Activated T-cell treated with anti-CD3 and anti-CD28 coated beads, Interleukin-2, amount 50 U/mL, for 1 hour (primary cell): ENCODE measurements at places on chromosomes 16 and 17.

DNA sequence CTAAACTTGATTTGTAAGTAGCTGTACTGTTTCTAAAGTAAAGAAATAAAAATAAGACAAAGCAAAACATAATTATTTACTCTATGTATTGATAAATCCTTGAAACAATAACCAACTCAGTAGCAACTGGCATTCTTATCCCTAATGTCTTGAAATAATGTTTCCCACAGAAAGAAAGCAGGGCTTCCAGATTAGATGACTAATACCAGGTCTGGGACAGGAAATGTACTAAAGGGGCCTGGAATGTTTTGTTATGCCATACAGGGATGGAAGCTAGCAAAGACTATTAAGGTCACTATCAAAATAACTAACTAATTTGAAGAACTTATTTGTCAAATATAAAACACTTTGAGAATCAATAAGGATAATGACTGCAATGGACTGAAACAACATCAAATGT lies 82.1 kb downstream of the CFDP1 start:
- DNase-seq = no peak

- DNase-seq = no peak
Measured at GRCh38 chr16:704047-704446, 1.6 kb downstream of the FBXL16 start.

DNA sequence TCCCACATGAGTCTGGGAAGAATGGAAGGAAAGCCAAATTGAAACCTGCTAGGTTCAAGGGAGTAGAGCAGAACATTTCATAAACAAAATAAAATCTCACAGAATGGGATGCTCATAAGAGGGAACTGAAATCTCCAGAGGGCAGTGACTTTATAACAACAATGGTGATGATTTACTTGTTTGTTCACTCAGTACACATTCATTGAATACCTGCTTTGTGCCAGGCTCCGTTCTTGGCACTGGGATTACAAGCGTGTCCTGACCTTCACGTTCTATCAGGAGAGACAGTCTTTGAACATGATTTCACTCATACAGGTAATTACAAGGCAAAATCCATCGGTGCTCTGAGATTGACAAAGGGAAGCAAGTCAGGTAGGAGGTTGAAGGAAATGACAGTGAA lies 356.3 kb downstream of the HAPSTR1 start:
- DNase-seq = no peak

- DNase-seq = no peak
Measured at GRCh38 chr16:87108278-87108677, 208.9 kb downstream of the C16orf95 start.

GRCh38 chr16:64312980-64313379 lies 808.9 kb downstream of the CDH11 start:
- no peak for DNase-seq
